Kasumi-1 (cell line): ENCODE measurements at places on chromosomes 2 and 18.

DNA sequence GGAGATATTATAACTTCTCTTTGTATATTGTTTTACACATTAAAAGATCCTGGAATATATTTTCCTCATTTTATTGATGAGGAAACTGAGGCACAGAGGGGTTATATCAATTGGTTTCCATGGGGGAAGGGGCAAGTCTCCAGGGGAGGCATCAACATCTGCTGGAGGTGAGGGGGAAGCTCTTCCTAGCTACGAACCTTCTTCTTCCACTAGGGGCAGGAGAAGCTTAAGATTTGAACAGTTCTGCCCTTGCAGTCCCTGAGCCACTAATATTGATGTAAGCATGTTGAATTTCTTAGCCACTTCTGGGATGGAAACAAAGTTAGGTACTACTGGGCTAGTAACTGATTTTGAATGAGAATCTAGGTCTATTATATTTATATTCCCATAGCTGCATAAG lies 140.1 kb upstream of the AQP4 start:
- DNase-seq = peak; percentile 72

DNA sequence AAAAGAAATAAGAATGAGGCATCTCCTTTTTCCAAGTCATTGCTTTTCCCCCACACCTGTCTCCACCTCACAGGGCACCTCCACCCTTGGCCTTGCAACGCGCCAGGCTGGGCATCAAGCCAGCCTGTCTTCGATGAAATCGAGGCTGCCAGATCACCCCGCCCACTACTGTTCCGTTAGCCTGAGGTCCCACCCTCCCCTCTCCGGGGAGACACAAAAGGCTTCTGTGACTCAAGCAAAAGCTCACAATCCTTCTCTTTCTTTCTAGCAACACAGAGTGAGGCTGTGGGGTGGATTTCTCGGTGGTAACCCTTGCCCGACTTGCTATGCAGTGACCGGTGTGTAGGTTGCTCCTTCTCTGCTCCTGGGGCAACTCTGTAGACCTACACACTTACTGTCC lies 9.9 kb downstream of the TNP1 start:
- DNase-seq = no peak

DNA sequence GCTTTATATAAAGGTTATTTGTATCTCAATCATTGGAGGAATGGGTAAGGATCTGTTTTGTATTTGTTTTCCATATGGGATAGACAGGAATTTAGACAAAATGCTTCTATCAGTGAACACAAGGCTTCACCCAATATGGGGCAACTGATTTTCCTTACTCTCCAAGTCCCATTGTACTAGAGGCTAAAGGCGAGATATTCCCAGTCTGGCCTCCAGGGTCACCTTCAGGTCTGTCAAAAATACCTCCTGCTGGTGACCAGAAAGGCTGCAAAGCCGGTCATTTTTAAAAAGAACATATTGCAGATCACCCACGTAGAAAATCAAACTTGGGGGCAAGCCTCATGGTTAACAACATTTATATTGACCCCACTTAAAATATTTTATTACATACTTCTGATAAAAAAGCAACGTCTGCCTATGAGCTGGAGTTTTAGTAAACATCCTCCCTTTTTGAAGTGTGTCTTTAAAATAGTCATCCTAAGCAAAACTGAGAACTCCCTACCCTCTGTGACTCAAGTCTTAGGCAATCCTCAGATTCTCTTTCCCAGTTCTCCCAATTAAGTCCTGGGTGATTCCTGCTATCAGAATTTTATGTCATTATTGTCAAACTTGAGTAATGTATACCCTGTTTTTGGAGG lies 276.6 kb downstream of the MREG start:
- no peak for DNase-seq

DNA sequence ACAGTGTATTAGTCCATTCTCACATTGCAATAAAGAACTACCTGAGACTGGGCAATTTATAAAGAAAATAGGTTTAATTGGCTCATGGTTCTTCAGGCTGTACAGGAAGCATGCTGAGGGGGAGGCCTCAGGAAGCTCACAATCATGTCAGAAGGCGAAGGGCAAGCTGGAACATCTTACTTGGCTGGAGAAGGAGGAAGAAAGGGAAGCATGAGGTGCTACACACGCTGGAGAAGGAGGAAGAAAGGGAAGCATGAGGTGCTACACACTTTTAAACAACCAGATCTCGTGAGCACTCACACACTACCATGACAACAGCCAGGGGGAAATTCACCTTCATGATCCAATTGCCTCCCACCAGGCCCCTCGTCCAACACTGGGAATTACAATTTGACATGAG lies 95.3 kb upstream of the FAM110C start:
- no peak for DNase-seq

GRCh38 chr2:99481527-99481926 lies 8.3 kb downstream of the REV1 start:
- no peak for DNase-seq

GRCh38 chr2:38750011-38750890 lies 910 bp downstream of the SRSF7 start:
- DNase-seq = peak; percentile 25

- DNase-seq = no peak
These were observed 60.2 kb downstream of the EIF5B start for GRCh38 chr2:99397266-99397920.

DNA sequence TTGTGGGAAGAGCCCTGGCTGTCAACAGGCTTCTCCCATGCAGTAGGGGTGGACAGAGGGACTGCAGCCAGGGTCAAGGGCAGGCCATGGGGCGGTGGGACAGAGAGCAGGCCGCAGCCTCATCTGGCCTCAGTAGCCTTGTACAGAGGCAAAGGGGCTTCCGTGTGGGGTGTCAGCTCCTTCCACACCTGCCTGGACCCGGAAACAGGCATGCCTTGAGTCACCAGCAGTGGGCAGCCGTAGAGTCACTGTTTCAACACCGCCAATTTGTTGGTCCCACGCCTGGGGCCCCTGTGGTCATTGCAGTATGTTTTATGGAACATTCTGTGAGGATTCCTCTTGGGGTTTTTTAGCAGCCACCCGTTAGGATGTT lies 173.0 kb downstream of the SMAD7 start:
- no peak for DNase-seq

DNA sequence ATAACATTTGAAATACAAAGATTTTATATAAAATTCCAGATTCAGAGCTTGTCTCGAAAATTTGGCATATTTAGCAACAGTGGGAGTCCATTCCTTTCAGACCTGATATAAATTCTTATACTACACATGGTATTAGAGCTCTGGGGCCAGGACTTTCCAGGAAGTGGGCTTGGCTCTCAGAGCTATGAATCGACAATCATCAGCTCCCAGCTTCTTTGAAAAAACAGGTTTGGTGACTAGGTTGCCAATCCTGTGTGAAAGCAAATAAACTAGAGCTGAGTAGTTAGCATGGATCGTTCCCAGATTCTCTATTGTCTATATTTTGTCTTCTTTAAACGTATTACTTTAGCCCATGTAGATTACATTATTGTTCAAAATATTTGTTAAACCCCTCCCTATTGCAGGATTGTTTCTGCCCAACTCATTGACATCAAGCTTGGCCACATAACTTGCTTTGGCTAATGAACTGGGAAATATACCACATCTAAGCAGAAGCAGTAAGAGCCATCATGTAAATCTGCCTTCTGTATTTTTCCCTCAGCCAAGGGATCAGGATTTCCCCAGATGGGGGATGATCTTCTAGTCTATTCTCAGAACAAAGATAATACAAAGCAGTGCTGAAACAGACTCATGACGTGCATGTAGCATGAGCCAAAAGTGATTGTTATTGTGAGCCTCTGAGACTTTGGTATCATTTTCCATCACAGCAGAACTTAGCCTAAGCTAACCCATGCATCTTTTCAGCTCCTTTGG lies 105.4 kb downstream of the KCNH7 start:
- DNase-seq = no peak

DNA sequence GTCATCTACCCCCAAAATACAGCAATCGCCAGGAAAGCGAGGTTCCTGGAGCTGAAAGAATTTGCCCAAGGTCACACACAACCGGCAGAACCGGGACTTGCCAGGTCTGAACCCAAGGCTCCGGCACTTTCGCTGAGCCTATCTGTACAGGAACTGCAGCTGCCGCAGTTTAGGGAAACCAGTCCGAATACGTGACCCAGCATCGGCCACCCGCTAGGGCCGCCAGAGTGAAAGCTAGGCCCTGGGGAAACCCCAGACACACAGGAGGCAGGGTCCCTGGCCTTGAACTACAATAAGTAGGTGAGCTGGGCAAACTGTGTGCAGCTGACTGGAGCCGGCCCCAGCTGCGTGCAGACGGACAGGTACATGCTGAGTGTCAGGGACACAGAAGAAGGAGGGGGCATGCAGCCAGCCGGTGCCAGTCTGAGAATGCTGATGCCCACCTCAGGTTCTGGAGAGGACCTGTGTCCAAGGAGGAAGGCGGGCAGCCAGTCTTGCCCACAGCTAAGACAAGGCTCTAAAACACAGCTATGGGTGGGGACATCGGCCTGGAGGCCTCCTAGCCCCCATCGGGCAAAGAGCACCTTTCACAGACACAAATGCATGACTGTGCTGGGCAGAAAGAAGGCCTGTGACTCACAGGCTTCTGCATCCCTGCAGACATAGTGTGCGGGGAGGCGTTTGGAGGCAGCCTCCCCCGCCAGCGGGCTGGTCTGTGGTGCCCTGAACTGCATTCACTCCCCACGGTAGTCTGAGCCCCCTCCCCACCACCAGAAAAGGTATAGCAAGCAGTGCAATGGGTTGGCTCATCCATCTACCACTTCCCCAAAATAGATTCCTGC lies 107.4 kb upstream of the ID2 start:
- no peak for DNase-seq

DNA sequence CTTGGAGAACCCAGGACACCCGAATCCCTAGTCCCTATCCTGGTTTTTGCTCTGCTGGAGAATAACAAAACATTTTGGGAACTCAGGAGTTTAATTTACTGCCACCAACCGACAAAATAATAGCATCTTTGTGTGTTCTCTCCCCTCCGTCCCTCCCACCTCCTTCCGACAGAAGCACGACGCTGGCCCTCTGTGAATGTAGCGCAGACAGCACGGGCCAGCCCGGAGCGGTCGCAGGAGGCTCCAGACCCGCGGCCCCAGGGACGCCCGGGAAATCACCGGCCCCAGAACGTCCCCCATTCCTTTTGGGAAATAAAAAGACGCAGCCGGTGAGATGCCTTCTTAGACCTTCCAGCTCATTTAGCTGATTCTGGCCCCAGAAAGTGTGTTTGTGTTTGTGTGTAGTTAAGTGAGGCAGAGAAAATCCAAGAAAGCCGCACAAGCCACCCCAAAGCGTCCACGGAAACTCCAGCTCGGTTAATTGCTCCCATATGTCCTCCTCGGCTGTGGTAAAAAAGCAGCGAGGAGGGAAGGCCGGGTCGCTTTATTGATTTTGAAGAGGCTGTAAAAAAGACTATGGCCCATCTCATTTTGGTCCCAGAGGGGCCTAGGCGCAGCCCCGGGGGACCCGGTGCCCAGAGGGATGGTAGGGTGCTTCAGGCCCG lies 577 bp upstream of the TANC1 start:
- DNase-seq = peak; percentile 34

- DNase-seq = no peak
These were observed 15.4 kb upstream of the PMAIP1 start for GRCh38 chr18:59884351-59884750.

GRCh38 chr2:169609264-169609663 lies 25.1 kb downstream of the PPIG start:
- no peak for DNase-seq

GRCh38 chr18:22637787-22638186 lies 220.1 kb upstream of the CTAGE1 start:
- no peak for DNase-seq

DNA sequence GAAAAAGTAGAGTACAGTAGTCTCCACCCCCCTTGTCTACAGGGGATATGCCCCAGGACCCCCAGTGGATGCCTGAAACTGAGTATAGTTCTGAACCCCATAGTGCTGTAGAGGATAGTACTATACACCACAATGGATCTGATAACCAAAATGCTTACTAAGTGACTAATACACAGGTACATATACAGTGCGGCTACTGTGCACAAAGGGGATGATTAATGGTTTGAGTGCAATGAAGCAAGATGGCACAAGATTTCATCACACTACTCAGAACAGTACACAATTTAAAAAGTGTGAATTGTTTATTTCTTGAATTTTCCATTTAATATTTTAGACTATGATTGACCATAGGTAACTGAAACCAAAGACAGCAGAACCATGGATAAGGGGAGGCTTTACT lies 446.9 kb upstream of the NRP2 start:
- no peak for DNase-seq

- DNase-seq = no peak
These were observed 39.4 kb upstream of the RND3 start for GRCh38 chr2:150526827-150527226.

- DNase-seq = peak; percentile 31
These were observed 941.1 kb upstream of the FANCL start for GRCh38 chr2:59182249-59182648.

DNA sequence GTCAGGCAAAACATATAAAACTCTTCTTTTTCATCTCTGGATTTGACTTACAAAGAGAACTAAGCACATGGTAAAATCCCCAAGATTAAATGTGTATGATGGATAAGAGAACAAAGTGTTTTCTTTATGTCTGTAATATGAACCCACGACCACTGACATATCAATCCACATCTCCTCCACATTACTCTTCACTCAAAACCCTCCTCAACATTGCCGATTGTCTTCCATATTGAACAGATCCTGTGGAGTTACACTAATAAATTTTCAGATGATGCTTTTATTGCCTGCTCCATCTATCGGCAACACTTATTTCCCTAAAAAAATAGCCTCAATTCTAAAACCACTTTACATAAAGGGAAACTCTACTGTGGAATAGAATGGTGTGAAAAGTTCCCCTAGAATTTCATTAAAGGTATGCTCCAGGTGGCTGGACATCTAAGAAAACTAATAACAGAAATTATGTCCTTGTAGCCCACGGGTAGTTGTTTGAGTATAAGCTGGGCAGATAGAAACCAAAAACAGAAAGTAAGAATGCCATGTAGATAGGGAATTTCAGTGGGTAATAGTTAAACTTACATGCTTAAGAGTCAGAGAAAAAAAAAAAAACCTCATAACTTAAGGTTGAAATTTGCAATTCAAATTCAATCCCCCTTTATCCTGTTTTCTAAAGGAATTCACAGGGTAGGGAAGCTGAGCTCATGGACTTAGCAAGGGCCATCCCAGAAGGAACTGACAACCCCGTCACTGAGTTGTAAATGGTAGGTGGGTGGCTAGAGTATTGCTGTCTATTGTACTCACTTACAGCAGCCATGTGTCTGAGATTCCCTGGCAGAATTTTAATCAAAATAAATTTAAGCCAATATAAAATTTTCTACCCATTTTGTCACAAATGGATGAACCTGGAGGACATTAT lies 305.4 kb upstream of the LYPD1 start:
- no peak for DNase-seq

DNA sequence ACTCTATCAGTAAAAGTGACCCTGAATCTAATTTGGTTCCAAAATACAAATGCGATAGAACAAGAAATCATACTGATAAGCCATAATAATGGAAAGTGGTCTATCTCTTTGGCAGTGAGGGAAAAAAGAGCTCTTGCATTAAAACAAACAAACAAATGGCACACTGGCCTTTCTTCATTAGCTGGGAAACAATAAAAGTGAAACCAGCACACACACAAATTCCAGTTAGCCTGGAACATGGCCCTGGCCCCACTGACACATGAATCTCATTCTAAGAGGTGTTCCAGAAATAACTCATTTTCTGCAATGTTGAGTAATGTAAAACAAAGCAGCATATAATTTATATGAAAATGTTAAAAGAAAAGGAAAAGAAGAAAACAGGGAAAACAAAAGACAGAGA lies 79.3 kb upstream of the TGFA start:
- no peak for DNase-seq
